ENCODE measurements at places on chromosomes 1 and 21.

GRCh38 chr1:33902486-33903209, 38.8 kb downstream of the HMGB4 start:
- no peak for DNase-seq

- no peak for DNase-seq
These were observed 1.3 kb downstream of the CADM3 start for GRCh38 chr1:159172614-159173291.

- no peak for DNase-seq
These were observed 3.6 kb downstream of the PRKAB2 start for GRCh38 chr1:147168626-147169058.

- no peak for DNase-seq
These were observed 2.4 kb upstream of the DHDDS start for GRCh38 chr1:26429721-26430120.

- no peak for DNase-seq
These were observed 664 bp downstream of the SLAMF1 start for GRCh38 chr1:160646180-160646579.

- no peak for DNase-seq
These were observed 29.8 kb upstream of the KIF21B start for GRCh38 chr1:201053155-201053860.
